ENCODE measurements at places on chromosomes 6 and 20. TPM values are rescaled to one million over a fixed set of nuclear protein-coding genes. Genes with fewer than 3 reads are reported as not detected.
A peak's percentile ranks its signal among the peaks of the same experiment; 100 is the strongest.

GRCh38 chr20:46423882-46424482, 17.6 kb upstream of the ELMO2 start:
- DNase-seq = no peak
- H3K36me3 ChIP-seq = no peaks in the 10 kb centered on the region
- H3K4me3 ChIP-seq = no peak overlapping the region

GRCh38 chr6:113219783-113220182, 637.4 kb upstream of the MARCKS start:
- no peak overlapping the region for H3K4me3 ChIP-seq
- no peaks in the 10 kb centered on the region for H3K36me3 ChIP-seq
- no peak overlapping the region for H3K27ac ChIP-seq
- no peaks in the 10 kb centered on the region for H3K27me3 ChIP-seq

DNA sequence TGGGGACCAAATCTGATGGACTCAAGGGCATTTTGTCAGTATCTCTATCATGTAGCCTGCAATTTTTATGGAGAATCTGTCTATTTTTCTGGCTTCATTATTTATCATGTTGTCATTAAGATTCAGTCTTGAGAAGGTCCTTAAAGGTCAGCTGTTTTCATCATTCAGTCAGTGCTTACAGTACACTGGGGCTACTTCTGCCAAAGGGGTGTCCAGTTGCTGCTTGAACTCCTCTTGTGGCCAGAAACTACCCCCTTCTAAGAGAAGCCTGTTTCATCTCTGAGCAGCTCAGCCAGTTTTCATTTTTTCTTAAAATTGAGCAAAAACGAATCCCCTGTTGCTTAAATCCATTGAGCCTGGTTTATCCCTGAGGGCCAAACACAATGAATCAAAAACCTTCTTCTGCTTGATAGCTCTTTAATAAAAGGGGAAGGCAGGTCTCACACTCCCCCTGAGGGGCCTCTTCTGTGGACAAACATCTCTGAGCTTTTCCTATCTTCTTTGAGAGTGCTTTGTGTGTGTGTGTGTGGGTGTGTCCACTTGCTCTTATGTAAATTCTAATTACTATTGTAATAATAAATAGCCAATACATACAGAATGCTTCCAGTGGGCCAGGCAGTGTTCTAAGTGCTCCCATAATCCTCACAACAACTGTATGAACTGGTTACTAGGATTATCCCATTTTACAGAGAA, 172.2 kb downstream of the PLCB1 start:
- no peaks in the 10 kb centered on the region for H3K27me3 ChIP-seq
- no peak for DNase-seq
- H3K4me1 ChIP-seq = no peaks in the 10 kb centered on the region
- H3K36me3 ChIP-seq = no peaks in the 10 kb centered on the region
- no peak overlapping the region for H3K27ac ChIP-seq

- no peaks in the 10 kb centered on the region for H3K4me1 ChIP-seq
- no peak overlapping the region for H3K4me3 ChIP-seq
- H3K27ac ChIP-seq = no peak overlapping the region
These were observed 492.0 kb upstream of the MARCKS start for GRCh38 chr6:113365191-113365590.

GRCh38 chr6:74931558-74931957, 274.3 kb downstream of the COL12A1 start:
- H3K27ac ChIP-seq = no peak overlapping the region
- H3K4me3 ChIP-seq = no peak overlapping the region
- H3K27me3 ChIP-seq = no peaks in the 10 kb centered on the region
- H3K4me1 ChIP-seq = no peaks in the 10 kb centered on the region

DNA sequence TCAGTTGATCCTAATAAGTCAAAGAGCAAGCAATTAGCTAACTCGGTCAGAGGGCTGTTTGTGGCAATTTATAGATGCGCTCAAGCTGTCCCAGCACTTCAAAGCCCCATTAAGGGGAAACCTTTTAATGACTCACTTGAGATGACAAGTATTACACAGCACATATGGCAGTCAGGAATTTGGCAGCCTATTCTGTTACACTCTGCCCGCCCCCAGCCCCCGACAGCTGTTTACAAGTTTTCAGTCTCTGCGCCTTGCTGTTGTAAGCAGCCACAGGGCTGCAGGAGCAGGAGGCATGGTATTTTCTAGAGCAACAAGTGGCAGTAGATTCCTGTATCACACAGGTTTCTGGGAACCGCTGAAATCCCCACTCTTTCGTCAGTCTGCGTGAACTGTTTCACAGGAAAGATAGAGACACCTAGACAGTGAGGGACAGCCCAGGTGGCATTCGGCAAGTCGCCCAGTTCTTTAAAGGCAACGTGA, 263.0 kb downstream of the FOXC1 start:
- no peaks in the 10 kb centered on the region for H3K27me3 ChIP-seq
- no peaks in the 10 kb centered on the region for H3K4me1 ChIP-seq
- DNase-seq = no peak
- H3K36me3 ChIP-seq = no peaks in the 10 kb centered on the region
- H3K4me3 ChIP-seq = no peak overlapping the region

DNA sequence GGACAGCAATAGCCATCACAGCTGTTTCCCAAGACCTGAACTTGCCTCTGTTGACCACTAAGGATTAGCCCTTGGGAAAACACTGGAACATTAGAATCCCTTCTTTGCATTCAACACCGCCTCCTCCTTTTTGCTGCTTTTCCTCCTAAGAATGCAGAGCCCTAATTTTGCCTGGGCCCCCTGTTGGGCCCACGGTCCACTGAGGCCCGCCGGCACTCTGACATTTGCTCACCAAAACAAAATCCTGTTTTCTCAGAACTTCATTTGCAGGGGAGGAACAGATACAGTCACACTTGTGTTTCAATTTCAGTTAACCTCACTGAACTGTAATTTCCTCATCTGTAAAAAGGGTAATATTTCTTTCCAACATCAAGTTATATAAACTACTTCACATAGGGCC, 116.0 kb upstream of the JARID2 start:
- H3K27ac ChIP-seq = no peak overlapping the region
- H3K4me3 ChIP-seq = no peak overlapping the region
- DNase-seq = peak; percentile 22
- no peaks in the 10 kb centered on the region for H3K36me3 ChIP-seq
- H3K27me3 ChIP-seq = no peaks in the 10 kb centered on the region

DNA sequence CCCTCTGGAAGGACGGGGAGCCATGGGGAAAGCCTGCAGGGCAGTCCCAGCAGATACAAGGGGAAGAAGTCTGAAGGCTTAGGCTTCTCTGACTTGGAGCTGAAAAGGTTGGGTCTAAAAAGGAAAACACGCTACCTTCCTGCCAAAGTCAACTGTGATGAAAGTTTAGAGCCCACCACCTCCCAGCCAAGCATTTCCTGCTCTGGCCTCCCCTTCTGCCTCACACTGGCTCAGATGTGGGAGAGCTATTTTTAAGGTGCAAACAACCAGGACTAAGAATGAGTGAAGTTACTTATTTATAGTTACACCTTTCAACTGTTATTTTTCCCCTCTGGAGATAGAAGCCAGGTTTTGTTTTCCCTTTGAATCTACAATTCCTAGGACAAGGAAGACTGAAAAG, 21.2 kb downstream of the NEDD9 start:
- H3K27me3 ChIP-seq = no peaks in the 10 kb centered on the region
- H3K27ac ChIP-seq = peak overlapping the region; percentile 92
- H3K4me3 ChIP-seq = no peak overlapping the region
- peaks cover 97% of the 10 kb centered on the region for H3K4me1 ChIP-seq
- H3K36me3 ChIP-seq = peaks cover 94% of the 10 kb centered on the region
- no peak for DNase-seq

GRCh38 chr6:152130441-152130840, 323.0 kb downstream of the ESR1 start:
- peaks cover 10% of the 10 kb centered on the region for H3K4me1 ChIP-seq
- H3K36me3 ChIP-seq = peaks cover 74% of the 10 kb centered on the region
- peak overlapping the region; percentile 30 for H3K4me3 ChIP-seq
- DNase-seq = no peak

DNA sequence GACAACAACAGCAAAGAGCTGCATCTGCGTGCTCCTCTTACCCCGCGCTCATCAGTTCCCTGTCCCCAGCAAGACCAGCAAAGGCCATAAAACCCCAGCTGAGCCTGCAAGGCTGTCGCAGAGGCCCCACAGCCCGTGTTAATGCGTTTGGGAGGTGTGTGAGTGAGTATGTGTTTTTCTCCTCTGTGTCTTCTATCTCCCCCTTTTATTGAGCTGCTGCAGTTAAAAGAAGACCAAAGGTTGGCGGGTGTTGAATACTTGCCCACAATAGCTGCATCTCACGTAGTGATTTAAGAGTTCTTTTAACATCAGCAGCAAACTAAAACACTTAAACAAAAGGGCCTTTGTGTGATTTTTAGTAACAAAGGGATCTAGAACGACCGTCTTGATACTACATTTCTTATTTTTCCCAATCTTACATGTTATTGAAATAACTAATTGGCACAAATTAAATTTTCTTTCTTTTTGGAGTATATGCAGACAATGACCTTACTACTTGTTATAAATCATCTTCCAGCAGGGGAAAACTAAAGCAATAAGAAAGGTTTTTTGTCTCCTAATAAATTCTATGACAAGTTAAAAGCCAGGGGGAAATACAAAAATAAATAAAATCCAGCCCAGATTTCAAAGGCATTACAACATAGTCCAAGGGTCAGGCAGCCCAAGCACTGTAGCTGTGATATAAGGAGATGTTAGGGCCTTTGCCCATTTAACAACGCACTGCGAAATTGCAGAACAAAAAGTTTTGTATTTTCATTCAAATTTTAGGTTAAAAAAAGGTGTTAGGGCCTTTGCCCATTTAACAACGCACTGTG, 27.2 kb upstream of the CNKSR3 start:
- no peak overlapping the region for H3K4me3 ChIP-seq
- no peak for DNase-seq
- H3K27me3 ChIP-seq = no peaks in the 10 kb centered on the region
- H3K4me1 ChIP-seq = no peaks in the 10 kb centered on the region

GRCh38 chr6:157521362-157522335, 140.7 kb downstream of the ZDHHC14 start:
- H3K4me3 ChIP-seq = no peak overlapping the region
- no peaks in the 10 kb centered on the region for H3K4me1 ChIP-seq
- no peaks in the 10 kb centered on the region for H3K27me3 ChIP-seq
- DNase-seq = no peak

DNA sequence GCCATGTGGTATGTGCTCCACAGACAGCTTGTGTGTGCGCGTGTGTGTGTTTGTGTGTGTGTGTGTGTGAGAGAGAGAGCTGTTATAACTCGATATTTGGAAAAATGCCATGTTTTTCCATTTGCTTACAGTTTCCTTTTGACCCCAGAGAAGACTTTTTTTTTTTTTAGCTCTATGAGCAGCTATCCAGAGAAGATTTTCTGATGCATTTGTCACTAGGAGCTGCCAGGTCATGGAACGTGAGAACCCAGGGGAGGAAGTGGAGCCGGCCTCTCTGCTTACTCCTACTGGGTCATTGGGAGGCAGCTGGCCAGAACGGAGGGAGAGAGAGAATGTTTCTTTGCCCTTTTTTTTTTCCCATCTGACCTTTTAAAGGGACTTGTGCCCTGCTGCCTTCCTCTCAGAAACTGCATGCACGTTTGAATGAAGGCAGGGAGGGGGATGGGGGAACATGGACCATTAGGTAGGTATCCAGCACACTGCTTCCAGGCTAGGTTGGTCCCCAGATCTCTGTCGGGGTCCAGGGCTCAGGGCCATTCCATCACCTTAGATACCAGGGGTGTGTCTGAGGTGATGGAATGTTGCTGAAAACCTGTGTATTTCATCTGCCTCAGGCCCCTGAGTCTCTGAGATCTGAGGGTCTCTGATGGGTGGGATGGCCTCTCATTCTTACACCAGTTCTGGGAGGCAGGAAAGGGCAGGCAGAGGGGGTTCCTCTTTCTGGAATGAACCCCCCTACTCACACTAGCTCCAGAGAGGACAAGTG, 11.2 kb upstream of the MRPS18A start:
- no peaks in the 10 kb centered on the region for H3K36me3 ChIP-seq
- peak overlapping the region; percentile 52 for H3K27ac ChIP-seq
- H3K4me3 ChIP-seq = no peak overlapping the region
- DNase-seq = no peak
- H3K4me1 ChIP-seq = peaks cover 51% of the 10 kb centered on the region

DNA sequence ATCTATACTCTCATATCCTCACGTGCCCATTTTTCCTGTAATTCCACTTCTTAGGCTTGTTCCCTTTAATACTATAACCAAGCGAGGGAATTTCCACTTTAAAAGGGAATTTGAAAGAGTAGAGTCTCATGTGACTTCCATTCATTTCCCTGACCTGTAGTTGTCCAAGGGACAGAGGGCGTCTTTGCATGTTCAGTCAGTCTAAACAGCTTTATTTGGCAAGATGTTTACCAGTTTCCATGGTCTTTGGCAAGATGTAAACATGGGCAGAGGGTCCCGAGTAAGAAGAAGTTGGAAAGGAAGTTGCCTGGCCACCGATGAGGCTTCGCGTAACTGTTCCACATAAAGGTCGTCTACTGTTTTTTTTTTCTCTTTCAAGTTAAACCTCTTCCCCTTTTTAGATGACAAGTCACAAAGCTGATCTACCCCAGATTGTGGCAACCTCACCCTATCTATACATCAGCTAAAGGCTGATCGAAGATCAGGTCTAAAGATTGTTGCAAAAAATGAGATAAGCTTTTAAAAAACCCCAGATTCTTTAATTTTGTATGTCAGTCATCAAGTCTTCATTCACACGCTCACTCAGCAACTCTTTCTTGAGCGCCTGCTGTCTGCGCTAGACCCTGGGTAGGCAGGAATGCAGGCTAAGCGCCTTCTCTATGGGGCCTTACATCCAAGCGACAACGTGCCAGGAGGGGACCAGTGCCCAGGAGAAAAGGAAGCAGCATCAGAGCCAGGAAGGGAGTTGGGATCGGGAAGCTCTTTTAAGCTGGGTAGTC, 31.7 kb upstream of the CCR6 start:
- no peaks in the 10 kb centered on the region for H3K36me3 ChIP-seq
- peaks cover 11% of the 10 kb centered on the region for H3K4me1 ChIP-seq
- H3K4me3 ChIP-seq = no peak overlapping the region

- no peak overlapping the region for H3K4me3 ChIP-seq
- DNase-seq = no peak
- peak overlapping the region; percentile 71 for H3K27ac ChIP-seq
These were observed 51.5 kb downstream of the RPRD1B start for GRCh38 chr20:38085026-38085425.

DNA sequence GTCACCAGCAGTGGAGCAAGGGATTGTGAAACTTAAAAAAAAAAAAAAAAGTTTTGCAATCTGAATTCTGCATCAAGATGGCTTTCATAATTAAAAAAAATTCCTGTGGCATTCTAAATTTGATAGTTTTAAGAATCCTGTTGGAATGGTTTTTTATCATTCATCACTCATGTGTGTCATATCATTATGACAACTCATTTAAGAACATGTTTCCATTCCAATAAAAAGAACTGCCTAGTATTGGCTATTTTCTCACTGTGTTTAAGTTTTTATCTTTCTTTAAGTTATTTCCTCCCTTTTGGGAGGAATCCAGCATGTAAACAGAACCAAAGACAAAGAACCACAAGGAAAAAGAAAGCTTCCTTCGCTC, 26.2 kb upstream of the RHAG start:
- no peaks in the 10 kb centered on the region for H3K4me1 ChIP-seq
- no peak overlapping the region for H3K27ac ChIP-seq
- no peak for DNase-seq
- H3K4me3 ChIP-seq = no peak overlapping the region

- no peak overlapping the region for H3K4me3 ChIP-seq
- H3K27ac ChIP-seq = no peak overlapping the region
- no peaks in the 10 kb centered on the region for H3K4me1 ChIP-seq
These were observed 9.7 kb downstream of the COL12A1 start for GRCh38 chr6:75196081-75196687.

DEFB119 gene
- not detected for total RNA-seq

C6orf58 gene
- not detected for total RNA-seq

ARMH2 gene
- total RNA-seq = not detected

SLC35D3 gene
- total RNA-seq = not detected

PCSK2 gene
- total RNA-seq = 75.3 TPM

CSTF1 gene
- 26.9 TPM for total RNA-seq

DNAH8 gene
- total RNA-seq = 0.10 TPM

SLC17A1 gene
- not detected for total RNA-seq
